SJSA1 (cell line): ENCODE measurements at places on chromosomes 6 and 20. TPM values are rescaled to one million over a fixed set of nuclear protein-coding genes. Genes with fewer than 3 reads are reported as not detected.

- no peak for DNase-seq
Observed at GRCh38 chr6:18118330-18118729, 4.1 kb downstream of the NHLRC1 start.

- peak; percentile 82 for DNase-seq
Observed at GRCh38 chr20:38270869-38271605, 10.5 kb upstream of the KIAA1755 start.

- DNase-seq = no peak
Observed at GRCh38 chr6:37139230-37139962, 30.6 kb upstream of the PIM1 start.

NOX3 gene
- not detected in 2 replicates for total RNA-seq

PRSS16 gene
- not detected in 2 replicates for total RNA-seq

- no peak for DNase-seq
Observed at GRCh38 chr20:41167118-41167470, 29.8 kb downstream of the PLCG1 start.

DNA sequence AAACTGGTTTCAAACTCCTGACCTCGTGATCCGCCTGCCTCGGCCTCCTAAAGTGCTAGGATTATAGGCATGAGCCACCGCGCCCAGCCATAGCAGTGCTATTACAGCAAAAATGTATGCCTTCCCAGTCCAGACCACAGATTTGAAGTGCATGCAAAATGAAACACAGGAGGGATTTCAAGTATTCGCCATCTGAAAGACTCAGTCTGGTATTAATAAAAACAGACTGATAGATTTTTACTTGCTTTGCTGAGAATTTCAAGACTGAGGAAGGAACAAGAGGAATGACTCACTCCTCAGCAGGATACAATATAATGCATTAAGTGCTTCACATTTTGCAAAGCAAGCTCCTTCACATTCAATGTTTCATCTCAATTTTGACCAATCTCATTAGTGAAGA, 134.9 kb downstream of the TMEM200A start:
- DNase-seq = no peak

PBOV1 gene
- not detected in 2 replicates for total RNA-seq

- no peak for DNase-seq
Observed at GRCh38 chr6:137111296-137112066, 62.0 kb downstream of the IL22RA2 start.

DNA sequence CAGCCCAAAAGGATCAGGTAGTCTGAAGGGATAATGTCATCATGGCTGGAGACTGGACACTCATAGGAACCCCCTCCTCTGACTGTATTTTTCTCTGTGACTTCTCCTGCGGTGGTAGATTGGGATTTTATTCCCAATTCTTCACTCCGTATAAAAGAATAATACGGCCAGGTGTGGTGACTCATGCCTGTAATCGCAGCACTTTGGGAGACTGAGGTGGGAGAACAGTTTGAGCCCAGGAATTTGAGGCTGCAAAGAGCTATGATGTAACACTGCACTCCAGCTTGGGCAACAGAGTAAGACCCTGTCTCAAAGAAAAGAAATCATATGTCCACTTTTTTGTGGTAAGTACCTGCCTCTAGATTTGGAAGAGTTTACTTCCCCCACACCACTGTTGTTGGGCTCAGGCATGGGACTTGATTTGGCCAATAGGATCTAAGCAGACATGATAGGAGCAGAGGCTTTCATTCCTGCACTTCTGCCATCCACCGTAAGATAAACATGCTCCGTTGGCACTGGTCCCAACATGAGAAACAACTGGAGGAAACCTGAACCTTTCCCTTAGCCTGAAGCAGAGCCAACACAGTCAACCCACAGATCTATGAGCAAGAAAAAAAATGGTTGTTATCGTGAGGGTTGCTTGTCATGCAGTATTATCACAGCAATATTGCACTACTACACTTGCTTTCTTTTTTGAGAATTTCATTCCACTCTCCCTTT, 82.0 kb downstream of the JPH2 start:
- DNase-seq = no peak
